ENCODE measurements at places on chromosomes 1 and 21.

- no peak for DNase-seq
Measured at GRCh38 chr1:112337028-112337531, 58.9 kb upstream of the CTTNBP2NL start.

GRCh38 chr1:225689882-225690459, 37.0 kb upstream of the ENAH start:
- DNase-seq, result no peak

- DNase-seq, result peak; percentile 99
Measured at GRCh38 chr1:64042331-64043100, 160.9 kb upstream of the UBE2U start.

- no peak for DNase-seq
Measured at GRCh38 chr1:201128476-201128875, 1.5 kb upstream of the ASCL5 start.

GRCh38 chr1:3031401-3032221, 10.3 kb downstream of the ACTRT2 start:
- DNase-seq, result no peak

DNA sequence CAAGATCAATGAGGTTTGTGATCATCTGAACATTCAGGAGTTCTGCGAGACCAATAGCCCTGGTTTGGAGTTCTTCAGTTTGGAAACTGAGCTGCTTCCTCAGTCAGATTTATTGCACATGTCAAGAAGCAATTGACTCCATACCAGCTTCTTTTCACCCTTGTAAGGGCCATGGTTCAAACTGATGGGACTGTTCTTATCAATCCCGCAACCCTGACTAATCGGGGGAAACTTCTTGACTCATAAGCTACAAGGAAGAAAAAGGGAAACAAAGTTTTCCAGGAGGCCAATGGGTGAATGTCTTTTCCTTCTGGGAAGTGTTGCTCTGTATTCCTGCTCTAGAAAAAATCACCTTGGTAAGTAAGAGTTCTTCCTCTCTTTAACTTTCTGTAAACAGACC, 187.9 kb downstream of the MIS18A start:
- DNase-seq, result no peak

DNA sequence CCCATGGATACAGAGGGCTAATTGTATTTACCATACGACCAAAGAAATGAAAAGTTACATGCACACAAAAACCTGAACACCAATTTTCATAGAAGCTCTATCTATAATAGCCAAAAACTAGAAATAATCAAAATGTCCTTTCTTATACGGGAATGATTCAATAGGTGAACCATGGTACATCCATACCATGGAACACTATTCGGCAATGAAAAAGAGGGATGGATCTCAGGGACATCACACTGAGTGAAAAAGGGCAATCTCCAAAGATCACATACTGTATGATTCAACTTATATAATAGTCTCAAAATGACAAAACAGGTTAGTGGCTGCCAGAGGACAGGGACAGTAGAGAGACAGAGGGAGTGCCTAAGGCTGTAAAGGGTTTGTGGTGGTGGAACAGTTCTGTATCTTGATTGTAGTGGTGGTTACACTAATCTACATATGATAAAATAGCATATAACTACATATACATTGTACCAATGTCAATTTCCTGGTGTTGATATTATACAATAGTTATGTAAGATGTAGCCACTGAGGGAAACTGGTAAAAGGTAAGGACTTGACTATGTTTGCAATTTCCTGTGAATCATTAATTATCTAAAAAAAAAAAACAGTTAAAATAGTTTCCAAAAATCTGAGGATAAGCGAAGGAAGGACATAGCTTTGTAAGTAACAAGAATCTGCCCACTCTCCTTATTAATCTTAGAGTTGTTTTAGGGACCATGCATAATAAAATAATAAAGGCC, 3.7 kb downstream of the RSBN1 start:
- DNase-seq, result no peak

DNA sequence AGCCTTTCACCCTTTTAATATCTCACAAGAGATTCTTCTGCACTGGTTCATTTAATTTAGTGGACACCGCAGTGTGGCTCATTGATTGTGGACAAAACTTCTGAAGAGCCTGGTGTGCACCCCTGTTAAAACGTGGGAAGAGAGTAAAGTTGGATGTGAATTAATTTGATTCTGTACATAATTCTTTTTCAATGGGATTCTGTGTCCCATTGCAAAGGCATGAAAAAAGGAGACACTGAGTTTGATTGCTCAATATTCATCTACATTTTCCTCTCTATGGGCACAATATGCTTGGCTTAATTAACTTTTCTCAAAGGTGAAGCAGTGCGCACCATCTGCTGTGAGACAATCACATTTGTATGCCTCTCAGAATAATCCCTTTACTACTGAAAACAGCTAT, 95.1 kb downstream of the BARHL2 start:
- no peak for DNase-seq

DNA sequence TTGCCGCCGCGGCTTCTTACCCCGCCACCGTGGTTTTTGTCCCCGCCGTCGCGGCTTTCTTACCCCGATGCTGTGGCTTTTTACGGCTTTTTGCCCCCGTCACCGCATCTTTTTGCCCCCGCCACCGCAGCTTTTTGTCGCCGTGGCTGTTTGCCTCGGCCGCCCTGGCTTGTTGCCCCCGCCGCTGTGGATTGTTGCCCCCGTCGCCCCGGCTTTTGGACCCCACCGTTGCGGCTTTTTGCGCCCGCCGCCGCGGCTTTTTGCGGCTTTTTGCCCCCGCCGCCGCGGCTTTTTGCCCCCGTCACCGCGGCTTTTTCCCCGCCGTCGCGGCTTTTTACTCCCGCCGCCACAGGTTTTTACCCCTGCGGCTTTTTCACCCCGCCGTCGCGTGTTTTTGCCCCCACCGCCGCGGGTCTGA, 3934.3 kb downstream of the SRGAP2C start:
- DNase-seq, result no peak

DNA sequence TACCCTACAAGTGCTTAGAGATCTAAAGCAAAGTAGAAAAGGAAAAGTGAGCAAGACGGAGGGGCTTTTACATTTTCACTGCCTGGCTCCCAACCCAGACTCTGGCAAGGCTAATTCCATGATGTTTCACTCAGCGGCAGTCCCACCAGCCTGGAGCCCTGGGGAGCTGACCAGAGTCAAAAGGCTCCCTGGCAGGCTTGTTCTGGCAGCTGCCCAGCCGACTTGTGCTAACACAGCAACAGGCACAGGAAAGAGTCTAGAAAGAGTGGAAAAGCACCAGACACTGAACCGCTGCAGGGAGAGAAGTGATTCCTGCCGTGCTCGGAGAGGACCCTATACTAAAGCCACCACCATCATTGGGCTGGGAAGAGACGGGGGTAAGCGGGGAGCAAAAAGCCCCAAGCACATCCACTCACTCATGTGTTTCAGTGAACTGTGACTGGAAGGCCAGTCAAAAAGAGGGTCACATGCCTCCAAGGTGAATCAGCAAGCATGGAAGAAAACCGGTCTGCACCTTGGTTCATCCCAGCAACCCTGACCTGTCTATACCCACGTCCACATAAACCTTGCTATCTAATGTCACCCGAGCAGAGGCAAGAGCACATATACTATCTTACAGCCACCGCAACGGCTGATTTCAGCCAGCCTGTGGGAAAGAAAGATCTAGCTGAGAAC, 8.0 kb downstream of the SMIM12 start:
- DNase-seq, result no peak

DNA sequence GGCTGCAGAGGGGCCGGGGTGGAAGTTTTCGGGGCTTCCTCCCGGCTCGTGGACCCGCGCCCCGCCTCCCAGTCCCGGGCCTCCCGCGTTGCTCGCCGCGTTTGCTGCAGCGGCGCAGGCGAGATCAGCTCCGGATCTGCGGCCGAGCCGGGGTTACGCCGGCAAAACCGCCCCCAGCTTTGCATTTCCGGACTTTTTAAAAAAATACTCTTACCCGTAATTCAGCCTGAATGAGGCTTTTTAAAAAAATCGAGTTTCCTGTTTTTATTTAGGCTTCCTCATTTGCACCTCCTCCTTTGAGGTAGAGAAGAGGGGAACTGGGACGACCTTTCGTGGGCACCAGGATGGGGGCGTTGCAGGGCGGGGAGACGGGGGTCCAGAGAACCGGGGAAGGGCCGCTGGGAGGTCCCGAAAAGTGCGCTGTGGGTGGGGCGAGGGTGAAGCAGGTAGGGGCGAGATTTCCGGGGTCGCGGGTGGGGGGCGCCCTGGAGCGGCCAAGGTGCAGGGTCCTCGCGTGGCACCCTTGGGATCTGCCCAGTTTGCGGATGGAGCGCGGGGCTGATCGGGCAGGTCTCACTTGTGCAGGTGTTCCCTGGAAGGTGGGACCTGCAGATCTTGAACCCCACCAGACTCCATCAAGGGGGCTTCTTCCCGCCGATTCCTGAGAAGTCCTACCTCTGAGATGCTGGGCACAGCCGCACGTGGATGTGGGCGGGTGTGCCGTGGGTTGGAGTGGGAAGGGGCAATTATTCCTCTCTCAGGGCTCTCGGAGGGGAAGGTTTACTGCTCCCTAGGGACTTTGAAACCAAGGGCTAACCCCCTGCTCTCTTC, 1.1 kb downstream of the PIK3CD start:
- DNase-seq, result no peak

DNA sequence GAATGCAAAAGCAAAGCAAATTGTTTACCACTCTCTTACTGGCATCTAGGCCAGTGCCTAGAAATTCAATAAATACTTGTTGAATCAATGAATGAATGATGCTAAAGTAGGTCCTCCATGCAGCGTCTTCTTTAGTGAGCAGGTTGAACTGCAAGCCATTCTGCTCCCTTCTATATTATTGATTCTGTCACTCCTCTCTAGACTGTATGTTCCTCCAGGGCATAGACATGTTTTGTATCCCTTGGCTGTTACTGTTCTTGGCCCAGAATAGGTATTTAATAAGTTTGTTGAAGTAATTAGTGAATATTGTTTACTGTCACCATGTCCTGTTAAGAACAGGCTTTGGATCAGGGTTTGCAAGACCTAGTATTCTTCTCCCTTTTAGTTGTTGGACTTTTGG, 43.7 kb downstream of the OSBPL9 start:
- DNase-seq, result no peak

DNA sequence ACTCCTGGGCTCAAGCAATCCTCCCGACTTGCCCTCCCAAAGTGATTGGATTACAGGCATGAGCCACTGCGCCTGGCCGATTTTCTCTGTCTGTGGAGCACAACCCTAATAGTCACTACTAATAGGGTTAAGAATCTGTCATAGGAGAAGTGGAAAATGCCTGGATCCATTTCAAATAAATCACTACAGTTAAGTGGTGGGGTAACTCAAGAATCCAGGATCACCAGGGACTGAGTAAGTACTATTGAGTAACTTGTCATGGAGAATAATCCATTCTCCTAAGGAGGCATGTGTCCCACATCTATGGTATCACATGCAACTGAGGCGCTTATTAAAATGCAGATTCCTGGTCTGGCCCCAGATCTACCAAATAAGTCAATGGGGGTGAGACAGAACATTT, 53.2 kb downstream of the OPTC start:
- DNase-seq, result no peak

DNA sequence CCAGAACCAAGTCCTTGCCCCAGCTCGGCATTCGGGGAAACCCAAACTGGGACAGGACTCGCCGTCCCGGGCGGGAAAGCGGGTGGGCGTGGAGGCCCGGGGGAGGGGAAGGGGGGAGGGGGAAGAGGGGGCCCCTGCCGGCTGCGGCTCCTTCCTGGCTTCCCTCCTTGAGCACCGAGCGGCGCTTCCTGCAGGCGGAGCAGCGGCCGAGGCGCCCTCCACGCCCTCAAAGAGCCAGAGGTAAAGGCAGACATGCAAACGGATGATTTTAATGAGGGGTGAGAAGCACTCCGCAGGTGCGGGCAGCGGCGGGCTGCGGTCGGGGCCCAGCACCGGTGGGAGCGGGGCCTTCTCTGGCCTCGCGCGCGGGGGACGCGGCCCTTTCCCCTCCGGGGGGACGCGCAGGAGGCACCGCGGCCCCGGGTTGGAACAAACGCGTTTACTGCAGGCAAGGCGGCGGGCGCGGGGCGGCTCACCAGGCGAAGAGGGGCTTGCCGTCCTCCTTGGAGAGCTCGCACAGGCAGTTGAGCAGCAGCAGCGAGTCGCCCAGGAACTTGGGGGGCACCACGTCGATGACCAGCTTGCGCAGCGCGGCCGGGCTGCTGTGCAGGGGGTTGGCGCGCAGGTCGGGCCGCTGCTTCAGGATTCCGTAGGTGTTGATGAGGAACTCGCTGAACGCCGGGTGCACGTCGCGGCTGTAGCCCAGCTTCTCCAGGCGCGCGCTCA, 5.7 kb upstream of the FTCD start:
- no peak for DNase-seq

GRCh38 chr1:229058729-229059128, 212.2 kb upstream of the RAB4A start:
- DNase-seq, result no peak

- DNase-seq, result no peak
Measured at GRCh38 chr1:210189426-210189825, 43.2 kb upstream of the SERTAD4 start.

DNA sequence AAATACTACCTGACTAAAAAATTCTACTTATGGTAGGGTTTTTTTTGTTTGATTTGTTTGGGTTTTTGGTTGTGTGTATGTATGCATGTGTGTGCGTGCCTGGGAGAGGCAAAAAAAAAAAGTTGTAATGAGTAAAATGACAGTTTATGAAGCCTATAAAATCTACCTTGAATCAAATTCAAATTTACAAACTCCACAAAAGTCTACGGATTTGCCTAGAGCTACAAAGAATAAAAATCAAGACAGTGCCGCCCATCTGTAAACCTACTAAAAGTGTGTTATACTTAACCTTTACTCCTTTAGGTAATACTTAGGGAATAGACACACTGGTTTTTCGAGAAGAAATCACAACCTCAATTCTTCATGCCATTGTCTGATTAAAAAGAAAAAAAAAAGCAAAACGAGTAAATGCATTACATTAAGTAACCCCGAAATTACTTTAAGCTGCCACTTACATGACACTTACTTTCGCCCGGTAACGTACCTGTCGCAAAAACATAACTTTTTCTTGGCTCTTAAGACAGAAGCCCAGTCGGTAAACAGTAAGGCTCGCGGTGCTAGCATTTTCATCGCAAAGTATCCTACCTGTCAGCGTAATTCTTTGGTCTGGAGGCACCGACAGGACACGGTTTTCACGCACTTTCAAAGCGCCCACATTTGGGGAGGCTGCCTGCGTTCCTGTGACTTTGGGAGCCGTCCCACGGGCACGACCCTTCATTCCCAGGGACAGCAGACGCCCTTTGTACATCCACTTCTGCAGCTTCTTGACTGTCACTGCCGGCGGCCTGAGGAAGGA, 951 bp downstream of the SYDE2 start:
- no peak for DNase-seq

DNA sequence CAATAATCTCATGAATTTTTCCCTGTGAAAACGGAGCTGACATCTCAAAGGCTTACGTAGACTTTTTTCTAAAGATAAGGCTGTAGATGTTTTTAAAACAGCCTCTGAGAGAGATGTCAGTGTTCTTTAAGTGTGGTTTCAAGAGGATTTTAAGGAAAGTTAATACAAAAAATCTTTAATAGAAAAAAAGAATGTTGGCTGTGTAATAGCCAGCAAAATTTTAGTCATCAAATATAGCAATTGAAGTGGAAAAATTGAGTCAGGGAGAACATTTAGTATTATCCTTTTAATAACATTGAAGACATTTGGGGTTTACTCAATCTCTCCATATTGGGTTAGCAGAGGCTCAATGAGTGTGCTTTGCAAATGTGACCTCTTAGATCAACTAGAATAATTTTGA, 38.6 kb upstream of the CHRM3 start:
- DNase-seq, result no peak
